ENCODE measurements at places on chromosomes 5 and 9.

DNA sequence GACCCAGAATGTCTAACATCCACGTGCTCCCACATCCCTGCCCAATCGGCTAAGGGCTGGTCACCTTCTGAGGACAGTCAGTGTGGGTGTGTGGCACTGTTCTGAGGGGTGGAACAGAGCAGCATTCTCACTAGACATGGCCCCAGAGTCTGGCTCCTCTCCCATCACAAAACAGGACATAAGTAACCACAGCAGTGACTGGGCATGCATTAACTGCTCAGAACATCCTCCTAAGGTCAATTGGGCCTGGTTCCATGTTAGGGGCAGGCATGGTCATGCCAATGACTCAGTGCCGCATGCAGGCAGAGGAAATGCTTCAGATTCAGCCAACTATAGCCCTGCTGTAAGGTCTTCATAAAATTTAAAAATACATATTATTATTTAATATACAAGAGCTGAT lies 12.9 kb downstream of the MACROH2A1 start:
- no peak for DNase-seq

GRCh38 chr9:111533099-111533790 lies 8.3 kb downstream of the ZNF483 start:
- no peak for DNase-seq

- DNase-seq: no peak
Measured at GRCh38 chr9:31304576-31304975, 1079.9 kb upstream of the ACO1 start.

- peak; percentile 23 for DNase-seq
Measured at GRCh38 chr5:139104577-139105276, 93.4 kb downstream of the SIL1 start.

GRCh38 chr9:131554087-131554842 lies 8.9 kb downstream of the PRRT1B start:
- no peak for DNase-seq

GRCh38 chr5:110734101-110734500 lies 4.7 kb upstream of the SLC25A46 start:
- no peak for DNase-seq

DNA sequence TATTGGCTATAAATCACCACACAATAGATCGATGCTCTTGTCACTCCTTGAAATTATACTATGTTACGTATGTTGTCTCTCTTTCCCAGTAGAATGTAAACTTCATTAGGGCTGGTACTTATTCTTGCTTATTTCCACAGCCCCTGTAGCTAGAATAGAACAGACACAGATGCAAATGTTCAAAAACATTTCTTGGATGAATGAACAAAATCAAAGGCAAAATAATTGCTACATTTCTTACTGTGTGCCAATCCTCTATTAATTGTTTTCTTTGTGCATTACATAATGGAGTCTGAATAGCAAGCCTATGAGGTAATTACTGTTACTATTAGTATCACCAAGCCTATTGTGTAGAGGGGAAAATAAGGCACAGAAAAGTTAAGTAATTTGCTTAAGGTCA lies 725 bp upstream of the OR13C2 start:
- no peak for DNase-seq
